ENCODE measurements at places on chromosomes 3 and 15.

- DNase-seq, result peak; percentile 60
Observed at GRCh38 chr3:46462111-46462510, 2.6 kb downstream of the LTF start.

DNA sequence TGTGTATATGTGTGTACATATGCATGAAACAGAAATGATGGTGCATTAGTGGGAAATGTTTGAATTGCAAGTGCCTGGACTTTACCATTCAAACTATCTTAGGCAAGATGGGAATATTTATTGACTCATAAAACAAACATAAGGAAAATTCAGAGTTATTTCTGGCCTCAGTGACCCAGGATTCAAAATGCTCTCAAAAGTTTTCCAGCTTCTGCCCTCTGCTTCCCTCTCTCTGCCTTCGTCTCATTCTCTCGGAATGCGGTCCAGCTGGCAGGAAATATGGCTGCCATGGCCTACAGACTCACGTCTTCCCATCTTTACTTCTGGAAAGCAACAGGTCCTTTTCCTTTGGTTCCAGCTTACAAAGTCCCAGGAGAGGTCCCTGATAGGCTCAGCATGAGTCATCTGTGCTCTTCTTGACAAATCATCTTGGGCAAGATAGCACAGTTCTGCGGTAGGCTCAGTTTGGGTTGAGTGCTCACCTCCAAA is 8.7 kb upstream of the ZNF774 start:
- DNase-seq, result no peak

GRCh38 chr3:113249601-113250000 is 38.2 kb downstream of the BOC start:
- no peak for DNase-seq

GRCh38 chr15:50764461-50765194 is 878 bp downstream of the SPPL2A start:
- DNase-seq, result no peak

GRCh38 chr3:149468504-149469212 is 5.8 kb upstream of the TM4SF4 start:
- DNase-seq, result no peak

- no peak for DNase-seq
Observed at GRCh38 chr3:65971293-65972252, 67.1 kb downstream of the MAGI1 start.

Data from HuH-7 (cell line).